ENCODE measurements at places on chromosomes 3 and 15. TPM values are rescaled to one million over a fixed set of nuclear protein-coding genes. Genes with fewer than 3 reads are reported as not detected.

The IGF1R gene
- total RNA-seq, result 39.2 TPM

The SOX14 gene
- total RNA-seq, result not detected

The COMMD4 gene
- 10.8 TPM for total RNA-seq

The GOLGA8T gene
- not detected for total RNA-seq

The PROK2 gene
- 1.4 TPM for total RNA-seq

The SHQ1 gene
- 13.1 TPM for total RNA-seq

The DNAH1 gene
- total RNA-seq, result 50.7 TPM

DNA sequence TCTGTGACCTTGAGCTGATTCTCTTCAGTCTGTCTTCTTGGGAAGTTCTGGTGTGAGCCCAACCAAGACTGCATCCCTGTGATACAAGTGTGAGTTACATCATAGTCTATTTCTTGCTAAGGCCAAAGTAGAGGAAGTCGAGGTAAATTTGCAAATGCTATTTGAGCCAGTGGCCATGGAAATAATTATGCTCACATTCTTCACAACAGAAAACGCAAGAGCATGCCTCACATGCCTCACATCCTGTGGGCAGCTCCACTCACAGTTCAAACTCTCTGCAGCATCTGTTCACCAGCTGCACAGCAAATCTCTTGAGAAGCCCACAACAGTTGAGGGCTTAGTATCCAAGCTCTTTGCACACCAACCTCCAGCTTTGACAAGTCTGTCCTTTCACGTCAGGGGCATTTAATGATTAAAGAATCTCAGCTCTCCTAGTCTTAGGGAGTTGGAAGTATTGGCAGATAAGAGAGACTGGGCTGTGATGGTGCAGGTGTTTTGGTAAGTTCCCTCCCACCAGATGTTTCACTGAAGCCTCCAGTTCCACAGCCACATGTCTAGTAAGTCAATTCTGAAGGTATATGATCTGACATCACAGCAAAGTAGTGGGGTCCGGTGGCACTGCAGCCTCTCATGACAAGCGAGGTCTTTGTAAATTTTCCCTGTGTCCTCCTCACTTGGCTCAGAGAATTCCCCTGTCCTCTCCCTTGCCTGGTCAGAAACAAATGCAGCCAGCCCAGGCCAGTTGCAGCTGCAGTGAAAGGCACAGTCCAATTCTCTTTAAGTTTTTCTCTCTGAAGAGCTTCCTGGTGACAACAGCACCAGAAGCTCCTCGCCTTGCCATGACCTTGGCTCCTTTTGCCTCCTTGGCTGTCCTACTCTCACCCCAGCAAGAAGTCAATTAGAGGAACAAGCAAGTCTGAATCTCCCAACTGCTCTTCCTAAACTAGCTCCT is 166.1 kb downstream of the SSR3 start:
- no peak for DNase-seq
- no peak overlapping the region for H3K27ac ChIP-seq
- no peaks in the 10 kb centered on the region for H3K36me3 ChIP-seq

DNA sequence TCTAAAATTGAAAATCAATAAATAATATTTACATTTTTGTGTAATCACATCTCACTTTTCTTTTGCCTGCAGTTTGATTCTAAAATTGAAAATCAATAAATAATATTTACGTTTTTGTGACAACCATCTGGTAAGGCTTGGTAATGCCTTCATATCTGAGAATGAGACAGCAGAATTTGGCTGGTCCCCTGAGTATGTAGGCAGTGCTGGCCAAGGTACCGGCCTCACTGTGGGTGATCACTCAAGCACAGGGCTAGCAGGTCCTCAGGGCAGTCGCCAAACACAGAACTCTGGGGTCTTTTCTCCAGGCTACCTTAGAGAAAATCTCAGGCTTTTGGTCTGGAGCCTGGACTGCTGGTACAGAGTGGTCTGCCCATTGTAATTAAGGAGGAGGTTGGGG is 26.2 kb downstream of the RTP3 start:
- H3K27me3 ChIP-seq, result no peaks in the 10 kb centered on the region
- no peak overlapping the region for H3K4me3 ChIP-seq
- no peak overlapping the region for H3K27ac ChIP-seq

GRCh38 chr15:63899193-63899592 is 65.4 kb upstream of the HERC1 start:
- H3K27ac ChIP-seq, result no peak overlapping the region

- no peak overlapping the region for H3K27ac ChIP-seq
- DNase-seq, result no peak
- peaks cover 7% of the 10 kb centered on the region for H3K27me3 ChIP-seq
- no peak overlapping the region for H3K4me3 ChIP-seq
- no peaks in the 10 kb centered on the region for H3K36me3 ChIP-seq
Measured at GRCh38 chr15:29682361-29682760, 139.9 kb downstream of the TJP1 start.

GRCh38 chr3:13600950-13601691 is 52.2 kb downstream of the FBLN2 start:
- no peak for DNase-seq
- H3K27me3 ChIP-seq, result peaks cover 8% of the 10 kb centered on the region
- no peak overlapping the region for H3K4me3 ChIP-seq
- no peaks in the 10 kb centered on the region for H3K36me3 ChIP-seq
- no peak overlapping the region for H3K27ac ChIP-seq
- H3K4me1 ChIP-seq, result no peaks in the 10 kb centered on the region

- no peaks in the 10 kb centered on the region for H3K36me3 ChIP-seq
- no peaks in the 10 kb centered on the region for H3K27me3 ChIP-seq
- no peak for DNase-seq
- no peak overlapping the region for H3K4me3 ChIP-seq
- H3K27ac ChIP-seq, result no peak overlapping the region
Measured at GRCh38 chr3:194322678-194323211, 28.4 kb downstream of the CPN2 start.

DNA sequence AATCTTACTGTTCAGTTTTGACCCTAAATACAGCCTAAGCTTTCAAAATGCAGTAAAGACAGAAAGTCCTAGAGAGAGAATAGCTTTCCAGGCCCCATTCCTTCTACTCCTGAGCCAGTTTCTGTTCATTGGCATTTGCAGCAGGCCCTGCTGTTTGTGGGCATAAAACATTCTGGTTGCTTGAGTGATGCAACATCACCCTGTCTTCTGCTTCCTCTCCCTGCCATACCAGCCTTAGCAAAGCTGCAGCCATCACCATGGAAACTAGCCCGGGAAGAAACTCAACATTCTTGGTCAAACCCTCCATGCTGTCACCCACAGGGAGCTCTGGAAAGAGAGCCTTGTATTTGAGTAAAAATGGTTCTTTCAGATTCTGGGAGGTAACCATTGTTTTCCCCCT is 325.7 kb downstream of the MAGI1 start:
- no peak overlapping the region for H3K27ac ChIP-seq
- H3K4me3 ChIP-seq, result no peak overlapping the region
- no peaks in the 10 kb centered on the region for H3K27me3 ChIP-seq

- H3K27me3 ChIP-seq, result no peaks in the 10 kb centered on the region
- peaks cover 44% of the 10 kb centered on the region for H3K4me1 ChIP-seq
- no peak overlapping the region for H3K4me3 ChIP-seq
- no peak overlapping the region for H3K27ac ChIP-seq
- H3K36me3 ChIP-seq, result peaks cover 35% of the 10 kb centered on the region
Measured at GRCh38 chr15:90873998-90874605, 5.7 kb downstream of the FURIN start.

DNA sequence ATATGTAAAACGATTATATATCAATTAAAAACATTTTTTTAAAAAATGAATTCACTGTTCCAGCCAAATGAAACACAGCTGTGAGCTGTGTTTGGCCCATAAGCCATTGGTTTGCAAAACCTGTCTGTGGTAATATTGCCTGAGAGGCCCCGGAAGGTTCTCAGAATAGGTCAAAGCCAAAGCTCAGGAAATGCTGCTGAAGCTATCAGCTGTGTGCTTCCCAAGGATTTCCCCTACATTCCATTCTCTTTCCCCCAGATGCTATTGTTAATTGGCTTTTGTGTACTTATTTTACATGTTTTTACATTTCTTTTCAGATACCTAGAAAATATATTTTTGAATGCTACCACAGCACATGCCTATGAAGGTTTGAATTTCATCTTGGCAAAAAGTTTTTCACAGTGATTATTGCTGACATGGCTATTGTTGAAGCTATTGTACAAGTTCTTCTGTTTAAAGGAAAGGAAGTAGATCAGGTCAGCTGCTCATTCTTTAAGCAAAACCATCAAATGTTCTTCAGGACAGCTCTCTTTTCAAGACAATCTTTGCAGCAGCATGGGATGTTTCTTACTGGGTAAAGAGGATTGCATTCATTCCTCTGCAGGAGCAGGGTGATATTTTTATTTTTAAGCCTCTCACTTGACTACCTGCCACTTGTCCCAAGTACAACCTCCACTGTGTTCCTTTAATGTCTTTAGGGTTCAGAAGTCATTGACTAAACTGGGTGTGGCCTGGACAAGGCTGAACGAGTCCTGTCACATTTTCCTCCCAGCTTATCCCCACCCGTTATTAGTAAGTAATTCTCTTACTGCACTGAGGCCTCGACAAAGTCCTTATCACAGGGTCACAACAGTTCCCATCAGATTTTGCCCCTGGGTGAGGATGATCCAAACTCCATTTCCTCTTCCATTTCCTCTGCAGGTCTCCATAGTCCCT is 26.3 kb upstream of the BNC1 start:
- DNase-seq, result no peak
- no peaks in the 10 kb centered on the region for H3K4me1 ChIP-seq
- no peaks in the 10 kb centered on the region for H3K36me3 ChIP-seq
- no peak overlapping the region for H3K4me3 ChIP-seq
- no peak overlapping the region for H3K27ac ChIP-seq
- H3K27me3 ChIP-seq, result peaks cover 5% of the 10 kb centered on the region

DNA sequence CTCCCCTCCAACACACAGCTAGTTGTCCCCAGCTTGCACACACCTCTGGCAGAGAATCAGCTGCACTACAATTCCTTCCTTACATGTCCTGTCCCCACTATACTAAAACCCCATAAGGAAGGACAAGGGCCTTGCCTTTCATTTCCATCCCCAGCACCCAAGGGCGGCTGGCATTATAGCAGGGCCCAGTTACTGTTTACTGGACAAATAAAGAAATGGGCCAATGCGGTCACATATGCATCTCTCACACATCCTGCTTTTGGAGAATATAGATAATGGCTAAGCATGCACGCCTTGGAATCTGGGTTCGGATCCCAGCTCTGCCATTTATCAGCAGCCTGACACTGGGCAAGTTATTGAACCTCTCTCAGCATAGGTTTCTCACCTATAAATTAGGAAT is 99.1 kb downstream of the DAPK2 start:
- no peak for DNase-seq
- H3K4me1 ChIP-seq, result peaks cover 9% of the 10 kb centered on the region
- no peaks in the 10 kb centered on the region for H3K36me3 ChIP-seq
- no peaks in the 10 kb centered on the region for H3K27me3 ChIP-seq

Data from CD4-positive, alpha-beta T cell (primary cell).